ENCODE measurements at places on chromosomes 13 and 19. TPM values are rescaled to one million over a fixed set of nuclear protein-coding genes. Genes with fewer than 3 reads are reported as not detected.

- H3K36me3 ChIP-seq: peaks cover 14% of the 10 kb centered on the region
- H3K27me3 ChIP-seq: peaks cover 2% of the 10 kb centered on the region
- H3K4me1 ChIP-seq: no peaks in the 10 kb centered on the region
Observed at GRCh38 chr13:66424422-66424821, 805.7 kb downstream of the PCDH9 start.

DNA sequence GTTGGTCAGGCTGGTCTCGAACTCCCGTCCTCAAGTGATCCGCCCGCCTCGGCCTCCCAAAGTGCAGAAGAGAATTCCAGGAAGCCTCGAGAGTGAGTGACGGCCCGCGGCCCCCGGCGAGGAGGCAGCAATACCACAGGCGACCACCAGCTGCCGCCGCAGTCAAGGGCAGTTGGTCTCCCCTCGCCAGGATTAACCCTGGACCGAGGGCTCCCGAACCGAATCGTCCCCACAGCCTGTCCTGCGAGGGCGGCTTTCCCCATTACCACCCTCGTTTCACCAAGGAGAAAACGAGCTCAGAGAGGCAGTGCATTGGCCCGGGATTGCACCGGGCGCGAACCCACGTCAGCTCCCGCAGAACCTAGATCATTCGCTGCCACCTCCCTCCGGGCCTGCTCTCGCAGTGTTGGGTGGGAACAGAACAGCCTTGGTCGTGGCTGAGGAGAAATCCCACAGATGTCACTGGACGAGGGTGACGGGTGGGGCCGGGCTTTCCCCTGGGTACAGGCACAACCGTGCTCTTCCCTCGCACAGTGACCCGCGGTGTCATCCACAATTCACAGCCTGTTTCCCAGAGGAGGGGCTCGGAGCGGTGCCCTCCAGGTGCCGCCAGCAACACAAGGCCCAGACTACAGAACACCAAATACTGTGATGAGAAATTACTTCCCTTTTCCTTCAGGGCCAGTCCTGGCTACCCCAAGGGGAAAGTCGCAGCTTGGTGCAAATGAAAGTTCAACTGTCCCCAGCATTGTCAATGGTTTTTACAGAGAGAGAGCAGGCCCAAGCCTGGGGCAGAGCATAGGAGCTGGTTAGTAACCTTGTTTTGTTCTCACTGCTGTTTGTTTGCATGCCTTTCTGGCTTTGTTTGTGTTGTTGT lies 24.8 kb downstream of the C2CD4C start:
- peaks cover 17% of the 10 kb centered on the region for H3K27me3 ChIP-seq
- H3K36me3 ChIP-seq: peaks cover 14% of the 10 kb centered on the region
- peak overlapping the region; percentile 78 for H3K27ac ChIP-seq

DNA sequence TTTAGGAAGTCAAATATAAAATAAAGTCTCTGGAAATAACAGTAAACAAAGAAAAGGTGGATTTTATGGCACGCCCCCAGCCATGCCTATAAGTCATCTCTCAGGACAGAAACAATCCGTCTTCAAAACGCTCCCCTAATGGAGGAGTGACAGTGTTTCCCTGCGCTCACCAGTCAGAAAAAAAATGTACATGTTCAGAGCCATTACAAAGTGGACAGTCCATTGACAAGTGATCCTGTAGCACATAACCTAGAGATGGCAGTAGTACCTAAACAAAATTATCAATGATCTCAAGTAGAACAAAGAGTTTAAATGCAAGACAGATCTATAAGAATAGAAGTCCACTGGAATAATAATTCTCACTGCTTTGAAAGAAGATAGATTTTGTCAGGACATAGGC lies 891.7 kb upstream of the MIR17HG start:
- no peak overlapping the region for H3K4me3 ChIP-seq
- no peaks in the 10 kb centered on the region for H3K4me1 ChIP-seq
- H3K36me3 ChIP-seq: no peaks in the 10 kb centered on the region
- DNase-seq: no peak
- no peak overlapping the region for H3K27ac ChIP-seq

GRCh38 chr19:3045885-3046697 lies 16.2 kb downstream of the TLE5 start:
- no peak for DNase-seq
- H3K4me1 ChIP-seq: peaks cover 7% of the 10 kb centered on the region
- no peak overlapping the region for H3K27ac ChIP-seq
- H3K4me3 ChIP-seq: no peak overlapping the region
- H3K36me3 ChIP-seq: no peaks in the 10 kb centered on the region
- peaks cover 16% of the 10 kb centered on the region for H3K27me3 ChIP-seq

- H3K27me3 ChIP-seq: peaks cover 42% of the 10 kb centered on the region
- H3K4me1 ChIP-seq: peaks cover 10% of the 10 kb centered on the region
- H3K36me3 ChIP-seq: no peaks in the 10 kb centered on the region
- peak; percentile 42 for DNase-seq
- no peak overlapping the region for H3K27ac ChIP-seq
- H3K4me3 ChIP-seq: peak overlapping the region; percentile 73
Observed at GRCh38 chr13:27967736-27968315, 1.3 kb downstream of the CDX2 start.

KLK15 gene
- total RNA-seq: not detected

GRCh38 chr19:45250216-45250831 lies 747 bp upstream of the MARK4 start:
- peak overlapping the region; percentile 95 for H3K27ac ChIP-seq
- no peak for DNase-seq

GRIK5 gene
- 79.1 TPM for total RNA-seq

KIR3DL1 gene
- total RNA-seq: not detected

DNA sequence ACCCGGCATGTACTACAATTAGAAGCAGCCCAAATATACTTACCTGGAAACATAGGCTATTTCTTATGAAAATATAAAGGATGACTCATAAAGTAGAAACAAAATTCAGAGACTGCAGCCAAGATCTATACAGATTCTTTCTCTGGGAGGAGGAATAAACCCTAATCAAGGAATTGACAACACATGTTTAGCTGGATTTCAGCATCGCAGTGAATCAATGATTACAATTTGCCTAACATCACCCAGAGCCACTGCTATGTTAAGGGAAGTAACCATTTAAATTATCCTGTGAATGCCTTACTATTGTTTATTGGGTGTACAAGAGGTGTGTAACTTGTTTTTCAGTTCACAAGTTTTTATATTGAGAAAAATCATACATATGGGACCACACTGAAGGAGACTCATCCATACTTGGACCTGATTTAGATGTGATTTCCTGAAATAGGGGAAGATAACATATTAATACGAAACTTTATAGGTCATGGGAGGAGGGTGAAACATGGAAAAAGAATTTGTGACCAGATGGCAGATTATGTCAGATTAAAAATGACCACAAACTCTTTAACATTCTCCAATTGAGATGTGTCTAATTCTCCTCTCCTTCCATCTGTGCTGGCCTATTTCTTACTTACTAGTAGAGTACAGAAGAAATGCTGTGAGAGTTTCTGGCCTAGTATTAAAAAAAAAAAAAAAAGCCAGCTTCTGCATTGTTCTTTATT lies 1168.4 kb downstream of the SLITRK1 start:
- no peak overlapping the region for H3K27ac ChIP-seq
- no peak for DNase-seq
- no peak overlapping the region for H3K4me3 ChIP-seq
- no peaks in the 10 kb centered on the region for H3K4me1 ChIP-seq

- no peak for DNase-seq
Observed at GRCh38 chr13:31369213-31369612, 169.4 kb downstream of the B3GLCT start.

GRCh38 chr19:8469613-8470368 lies 25.0 kb downstream of the HNRNPM start:
- peaks cover 3% of the 10 kb centered on the region for H3K36me3 ChIP-seq
- peaks cover 4% of the 10 kb centered on the region for H3K27me3 ChIP-seq
- peaks cover 5% of the 10 kb centered on the region for H3K4me1 ChIP-seq
- no peak for DNase-seq

ZSWIM4 gene
- total RNA-seq: 46.0 TPM

GRCh38 chr13:32087955-32088747 lies 56.6 kb downstream of the FRY start:
- H3K4me3 ChIP-seq: no peak overlapping the region
- H3K36me3 ChIP-seq: peaks cover 5% of the 10 kb centered on the region
- no peak for DNase-seq

TPTE2 gene
- total RNA-seq: not detected

- no peaks in the 10 kb centered on the region for H3K4me1 ChIP-seq
- DNase-seq: no peak
- H3K36me3 ChIP-seq: no peaks in the 10 kb centered on the region
- H3K4me3 ChIP-seq: no peak overlapping the region
Observed at GRCh38 chr13:111791131-111791530, 275.8 kb upstream of the SOX1 start.

- DNase-seq: no peak
- no peaks in the 10 kb centered on the region for H3K27me3 ChIP-seq
- H3K4me3 ChIP-seq: no peak overlapping the region
- no peak overlapping the region for H3K27ac ChIP-seq
- H3K36me3 ChIP-seq: no peaks in the 10 kb centered on the region
Observed at GRCh38 chr13:79197933-79198332, 208.1 kb downstream of the RBM26 start.

GRCh38 chr13:102945886-102946285 lies 100.1 kb downstream of the ERCC5 start:
- H3K4me1 ChIP-seq: no peaks in the 10 kb centered on the region
- DNase-seq: no peak
- H3K36me3 ChIP-seq: no peaks in the 10 kb centered on the region

OR10H4 gene
- not detected for total RNA-seq

SLC25A41 gene
- total RNA-seq: 0.29 TPM
